ENCODE measurements at places on chromosomes 6 and 20.

- no peak for DNase-seq
Observed at GRCh38 chr6:42315991-42316970, 98.6 kb upstream of the MRPS10 start.

- no peak for DNase-seq
Observed at GRCh38 chr6:151081656-151082055, 158.1 kb upstream of the AKAP12 start.

DNA sequence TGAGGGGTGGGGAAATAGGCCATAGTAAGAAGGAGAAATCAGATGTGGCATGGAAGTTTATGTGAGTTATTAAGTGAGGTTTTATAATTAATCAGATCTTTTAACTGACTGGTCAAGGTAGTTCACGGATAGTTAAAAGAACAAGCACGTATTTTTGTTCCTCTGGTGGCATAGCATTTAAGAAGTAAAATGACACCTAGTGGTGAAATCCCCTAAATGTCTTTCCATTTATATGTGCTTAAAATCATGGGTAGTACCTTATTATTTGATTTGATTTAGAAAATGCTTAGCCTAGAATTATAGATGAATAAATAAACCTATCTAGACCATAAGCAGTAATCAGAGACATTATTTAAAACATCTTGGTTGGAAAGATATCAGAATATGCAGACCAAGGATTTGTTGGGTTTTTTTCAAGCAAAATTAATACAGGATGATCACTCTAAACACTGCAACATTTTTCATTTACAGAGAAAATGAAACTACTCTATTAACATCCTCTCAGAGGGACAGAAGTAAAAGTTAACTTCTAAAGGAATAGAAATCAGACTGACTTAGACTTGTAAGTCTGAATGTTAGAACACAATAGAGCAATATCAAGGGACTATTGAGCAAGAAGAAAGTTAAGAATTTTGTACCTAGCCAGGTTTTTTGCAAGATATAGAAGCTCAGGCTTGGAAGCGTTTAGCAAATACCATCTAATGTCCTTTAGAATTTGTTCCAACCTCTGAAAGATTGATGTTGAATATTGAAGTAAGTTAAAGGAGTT lies 81.1 kb downstream of the STXBP5 start:
- DNase-seq = no peak

DNA sequence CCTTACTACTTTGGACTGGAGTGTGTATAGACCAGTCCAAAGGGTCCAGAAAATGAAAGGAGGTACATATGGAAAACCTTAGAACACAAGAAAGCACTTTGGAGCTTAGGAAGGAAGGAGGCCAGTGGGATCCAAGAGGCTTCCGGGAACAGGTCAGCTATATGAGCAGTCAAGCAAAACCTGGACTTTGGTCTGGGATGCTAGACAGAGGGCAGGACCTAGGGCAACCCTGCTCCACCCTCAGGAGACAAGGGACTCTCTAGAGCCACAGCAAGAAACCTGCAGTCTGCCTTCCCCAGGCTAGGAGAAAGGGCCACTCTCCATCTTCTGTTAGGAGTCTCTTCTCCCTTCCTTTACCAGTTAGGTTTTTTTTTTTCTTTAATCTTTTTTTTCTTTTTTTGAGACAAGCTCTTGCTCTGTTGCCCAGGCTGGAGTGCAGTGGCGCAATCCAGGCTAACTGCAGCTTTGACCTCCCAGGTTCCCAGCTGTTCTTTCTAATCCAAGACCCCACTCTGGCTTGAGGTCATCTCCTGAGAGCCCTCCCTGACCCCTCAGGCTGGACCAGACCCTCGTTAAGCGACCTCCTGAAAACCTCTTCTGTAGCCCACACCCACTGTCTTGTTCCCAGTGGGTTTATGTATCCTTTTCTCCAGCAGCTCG lies 4.6 kb downstream of the KCNK5 start:
- DNase-seq = no peak

DNA sequence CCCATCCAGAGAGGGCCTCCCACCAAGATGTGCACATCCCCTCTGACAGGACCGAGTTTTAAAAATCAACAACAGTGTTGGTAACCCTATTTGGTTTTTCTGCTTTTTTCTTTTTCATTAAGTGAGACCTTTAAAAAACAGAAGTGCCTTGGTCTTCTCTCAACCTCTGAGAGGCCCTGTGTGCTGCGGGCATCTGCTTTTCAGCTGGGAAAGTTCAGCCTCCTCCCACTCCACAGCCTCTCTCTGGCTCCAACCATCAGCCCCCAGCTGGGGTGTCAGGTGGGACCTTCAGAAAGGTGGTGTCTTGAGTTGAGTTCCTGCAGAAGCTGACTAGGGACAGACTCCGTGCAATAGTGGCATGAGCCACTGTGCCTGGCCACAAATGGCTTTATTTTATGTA lies 64.6 kb upstream of the ZMYND8 start:
- DNase-seq = no peak

- no peak for DNase-seq
Observed at GRCh38 chr20:22525069-22525820, 59.1 kb downstream of the FOXA2 start.

GRCh38 chr20:59643615-59644061 lies 39.3 kb downstream of the PHACTR3 start:
- no peak for DNase-seq

DNA sequence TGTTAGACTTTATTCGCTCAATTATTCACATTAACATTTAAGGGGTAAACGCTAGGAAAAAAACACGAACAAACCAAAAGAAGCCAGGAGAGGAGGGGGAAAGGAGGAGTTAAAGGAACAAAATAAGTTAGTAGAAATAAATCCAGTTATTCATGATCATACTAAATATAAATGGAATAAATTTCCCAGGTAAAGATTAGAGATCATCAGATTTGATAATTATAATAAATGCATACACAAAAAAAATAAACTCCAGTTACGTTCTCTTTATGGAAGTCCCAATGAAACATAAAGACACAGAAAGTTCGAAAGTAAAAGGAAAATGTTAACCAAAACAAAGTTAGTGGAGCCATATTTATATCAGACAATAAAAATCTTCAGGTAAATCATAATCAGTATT lies 568.7 kb upstream of the NOX3 start:
- DNase-seq = no peak

DNA sequence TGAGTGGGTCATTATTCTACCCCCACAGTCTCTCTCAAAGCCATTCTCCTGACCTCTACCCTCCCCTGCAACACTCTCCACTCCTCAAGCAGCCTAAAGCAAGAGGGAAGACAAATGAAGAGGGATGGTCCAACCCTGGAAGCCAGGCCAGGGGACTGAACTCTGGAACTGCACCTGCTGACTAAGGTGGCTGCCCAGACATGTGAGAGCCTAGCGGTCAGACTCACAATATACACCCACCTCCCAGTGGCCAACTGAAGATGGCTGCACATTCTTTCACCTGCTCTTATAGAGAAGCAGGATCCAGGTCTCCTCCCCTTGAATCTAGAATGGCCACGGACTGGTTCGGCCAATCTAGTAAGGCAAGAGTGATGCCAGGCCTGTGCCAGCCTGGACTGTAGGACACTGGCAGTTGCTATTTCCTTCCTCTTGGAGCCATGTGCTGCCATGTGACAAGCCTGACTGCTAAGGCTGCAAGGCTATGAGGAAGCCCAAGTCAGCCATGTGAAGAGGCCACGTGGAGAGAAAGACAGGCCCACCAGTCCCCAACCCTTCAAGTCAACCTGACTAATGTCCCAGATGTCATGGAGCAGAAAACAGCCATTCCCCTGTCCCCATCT lies 31.8 kb downstream of the ACSS1 start:
- no peak for DNase-seq

- no peak for DNase-seq
Observed at GRCh38 chr20:3072530-3073250, 1.3 kb downstream of the OXT start.

DNA sequence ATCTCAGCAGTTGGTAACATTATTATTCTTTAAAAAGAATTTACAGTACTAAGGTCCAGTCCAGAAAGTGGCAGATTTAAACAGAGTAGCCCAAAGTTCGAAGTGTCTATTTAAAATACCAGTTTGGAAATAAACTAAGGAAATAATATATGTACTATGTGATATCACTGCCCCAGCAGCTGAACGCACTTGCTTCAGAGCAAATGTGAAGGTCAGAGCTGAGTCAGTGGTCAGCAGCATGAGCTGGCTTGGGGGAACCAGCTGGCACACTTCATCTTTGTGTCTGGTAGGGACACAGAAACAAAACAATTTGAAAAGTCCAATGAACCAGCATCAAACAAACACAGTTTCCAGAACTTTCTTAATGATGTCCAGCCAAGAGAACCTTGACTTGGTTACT lies 15.4 kb downstream of the TMEM14B start:
- no peak for DNase-seq

GRCh38 chr20:6083926-6084325 lies 30.1 kb upstream of the LRRN4 start:
- no peak for DNase-seq

GRCh38 chr6:134082191-134082590 lies 29.8 kb upstream of the SLC2A12 start:
- DNase-seq = no peak

DNA sequence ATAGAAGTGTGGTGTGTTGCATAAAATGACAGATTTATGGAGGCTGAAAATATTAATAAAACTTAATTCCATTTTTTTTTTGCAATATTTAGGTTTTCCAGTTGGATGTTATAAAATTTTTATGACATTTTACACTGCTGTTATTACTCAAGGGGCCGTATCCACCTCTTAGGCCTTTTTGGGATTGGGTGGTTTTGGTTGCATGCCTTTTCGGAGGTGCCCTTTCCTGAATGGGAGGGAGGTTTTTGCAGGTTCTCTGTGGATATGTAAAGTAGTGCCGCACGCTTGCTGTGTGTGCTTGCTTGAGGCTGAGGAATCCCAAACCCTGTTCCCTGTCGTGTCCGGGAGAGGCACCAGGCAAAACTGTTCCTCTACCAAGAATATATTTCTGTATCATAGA lies 6.8 kb downstream of the ARID1B start:
- DNase-seq = no peak

DNA sequence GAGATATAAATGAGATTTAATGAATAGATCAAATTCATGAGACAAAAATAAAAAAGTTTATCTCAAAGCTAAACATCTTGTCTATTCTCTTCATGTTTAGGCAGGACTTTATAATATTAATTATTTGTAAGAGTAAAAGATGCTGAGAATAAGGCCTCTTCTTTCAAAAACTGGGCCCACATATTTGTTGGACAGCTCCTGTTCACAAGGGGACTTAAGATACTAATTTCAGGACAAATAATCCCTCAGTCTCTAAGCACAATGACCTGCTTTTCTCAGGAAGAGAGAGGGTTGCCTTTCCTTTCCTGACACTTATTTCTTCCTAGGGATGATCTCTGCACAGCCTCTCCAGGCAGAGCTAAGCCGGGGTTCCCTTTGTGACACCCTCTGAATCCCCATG lies 43.3 kb downstream of the NOX3 start:
- DNase-seq = no peak

GRCh38 chr6:90537027-90537426 lies 49.8 kb downstream of the MAP3K7 start:
- no peak for DNase-seq

GRCh38 chr20:5316188-5317158 lies at the start of gene PROKR2:
Gene PROKR2 (minus strand): TSS chr20:5316954. CDS start chr20:5314369, 2,585 bp downstream.
- DNase-seq = no peak

GRCh38 chr6:137219664-137220252 lies 573 bp upstream of the IFNGR1 start:
- no peak for DNase-seq

GRCh38 chr6:14645841-14646240 lies 528.3 kb downstream of the CD83 start:
- DNase-seq = no peak

DNA sequence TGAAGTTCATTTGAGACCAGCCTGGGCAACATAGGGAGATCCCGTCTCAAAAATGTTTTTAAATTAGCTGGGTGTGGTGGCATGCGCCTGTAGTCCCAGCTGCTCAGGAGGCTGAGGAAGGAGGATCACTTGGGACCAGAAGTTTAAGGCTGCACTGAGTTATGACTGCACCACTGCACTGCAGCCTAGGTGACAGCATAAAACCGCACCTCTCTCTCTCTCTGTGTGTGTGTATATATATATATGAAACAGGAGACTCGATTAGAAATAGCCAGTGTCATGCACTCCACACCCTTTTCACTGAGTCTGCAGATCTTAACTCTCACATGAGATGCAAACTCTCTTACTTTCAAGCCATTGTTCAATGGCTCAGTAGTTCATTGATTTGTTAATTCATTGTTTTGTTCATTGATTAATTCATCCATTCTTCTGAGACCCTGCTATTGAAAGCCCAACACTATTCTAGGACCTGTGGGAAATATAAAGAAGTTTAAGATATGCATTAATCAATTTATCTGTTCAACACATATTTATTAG lies 52.4 kb upstream of the MRPS10 start:
- no peak for DNase-seq

GRCh38 chr6:162777091-162777490 lies 49.3 kb downstream of the PACRG start:
- no peak for DNase-seq

DNA sequence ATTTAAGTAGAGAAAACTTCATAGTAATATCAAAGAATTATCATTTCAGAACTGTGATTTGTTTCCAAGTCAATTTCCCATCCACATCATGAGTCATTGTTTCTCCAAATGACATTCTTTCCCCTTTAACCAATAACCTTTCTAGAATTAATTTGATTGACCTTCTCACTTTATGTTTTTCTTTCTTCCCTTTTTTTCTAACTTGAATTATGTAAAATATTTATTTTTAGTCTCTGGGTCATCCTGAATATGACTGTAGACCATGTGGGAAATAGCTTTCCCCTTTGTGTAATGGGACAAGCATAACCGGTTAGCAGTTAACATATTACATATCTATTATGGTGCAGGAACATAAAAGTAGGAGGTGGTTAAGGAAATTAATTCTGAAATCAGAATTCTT lies 291.1 kb downstream of the GJA1 start:
- no peak for DNase-seq

DNA sequence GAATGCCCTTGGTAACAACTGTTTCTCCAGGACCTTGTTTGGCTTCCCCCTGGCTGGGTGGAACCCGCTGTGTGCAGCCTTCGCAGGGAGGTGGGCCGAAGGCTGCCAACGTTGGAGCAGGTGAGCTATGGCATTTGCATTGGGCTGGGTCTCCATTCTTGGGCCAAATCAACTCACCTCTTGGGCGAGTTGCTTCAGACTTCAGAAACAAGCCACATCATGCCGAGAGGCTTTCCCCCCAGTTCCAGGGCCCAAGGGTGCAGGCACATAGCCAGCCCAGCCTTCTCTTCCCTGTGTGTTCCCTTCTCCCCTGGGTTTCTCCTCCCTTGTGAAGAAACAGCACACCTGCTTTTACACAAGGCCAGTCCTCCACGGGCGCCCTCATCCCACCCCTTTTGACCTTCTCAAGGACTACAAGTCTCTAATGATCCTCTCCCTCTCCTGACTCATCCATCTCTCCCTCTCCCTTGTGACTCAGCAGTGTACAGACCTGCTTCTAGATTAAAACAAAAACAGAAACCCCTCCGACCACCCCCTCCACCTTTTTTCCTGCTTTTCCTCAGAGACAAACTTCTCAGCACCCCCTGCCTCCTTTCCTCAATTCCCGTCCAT lies 41.6 kb downstream of the FAM209B start:
- no peak for DNase-seq

Data from omental fat pad (tissue), 4 donors.